ENCODE measurements at places on chromosomes 2 and 18.

GRCh38 chr2:100632037-100632436, 69.2 kb downstream of the PDCL3 start:
- no peak for DNase-seq

- DNase-seq: no peak
These were observed 42.6 kb upstream of the CDCA7 start for GRCh38 chr2:173311844-173312606.

DNA sequence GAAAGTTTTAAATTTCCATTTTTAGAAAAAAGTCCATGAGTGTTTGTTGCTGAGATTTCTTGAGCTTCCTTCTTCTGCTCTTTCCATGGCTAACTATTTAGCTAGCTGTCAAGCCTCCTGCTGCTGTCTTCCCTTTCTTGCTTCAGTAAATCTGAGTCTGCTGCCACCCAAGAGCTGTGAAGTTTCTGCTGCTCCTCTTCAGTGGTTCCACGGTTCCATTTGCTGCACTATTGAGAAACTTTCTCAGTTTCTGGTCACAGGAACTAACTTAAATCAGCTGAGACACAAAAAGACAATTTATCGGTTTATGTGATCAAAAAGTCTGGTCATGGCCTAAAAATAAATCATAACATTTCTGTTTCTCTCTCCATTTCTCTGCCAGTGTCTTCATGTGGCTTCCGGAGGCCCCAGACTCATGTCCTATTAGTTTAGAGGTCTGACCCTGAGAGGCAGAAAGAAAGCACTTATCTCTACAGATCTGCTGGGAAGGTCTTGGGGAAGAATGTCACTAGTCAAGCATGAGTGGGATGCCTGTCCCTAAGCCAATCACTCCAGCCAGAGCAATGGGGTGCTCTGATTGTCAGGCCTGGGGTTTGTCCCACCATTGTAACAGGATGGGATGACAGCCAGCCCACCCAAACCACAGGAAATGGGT, 73.0 kb upstream of the ARL4C start:
- DNase-seq: no peak

- no peak for DNase-seq
These were observed 10.9 kb upstream of the KCNK3 start for GRCh38 chr2:26681656-26682055.

GRCh38 chr18:24674200-24674599, 213.8 kb downstream of the HRH4 start:
- DNase-seq: no peak

- DNase-seq: no peak
These were observed 226.9 kb downstream of the MYO3B start for GRCh38 chr2:170404846-170405245.

GRCh38 chr2:54486766-54487165, 30.6 kb downstream of the SPTBN1 start:
- DNase-seq: no peak

GRCh38 chr2:143480601-143481236, 351.5 kb downstream of the ARHGAP15 start:
- DNase-seq: no peak

GRCh38 chr2:86648681-86649080, 25.0 kb upstream of the RNF103 start:
- DNase-seq: no peak

- DNase-seq: no peak
These were observed 163.8 kb downstream of the SETBP1 start for GRCh38 chr18:44844486-44844885.

GRCh38 chr18:51438797-51439350, 241.4 kb upstream of the MEX3C start:
- no peak for DNase-seq

GRCh38 chr2:241317391-241317790, 1.7 kb downstream of the SEPTIN2 start:
- DNase-seq: no peak

- no peak for DNase-seq
These were observed 58.0 kb downstream of the LINC00305 start for GRCh38 chr18:64090876-64091275.

DNA sequence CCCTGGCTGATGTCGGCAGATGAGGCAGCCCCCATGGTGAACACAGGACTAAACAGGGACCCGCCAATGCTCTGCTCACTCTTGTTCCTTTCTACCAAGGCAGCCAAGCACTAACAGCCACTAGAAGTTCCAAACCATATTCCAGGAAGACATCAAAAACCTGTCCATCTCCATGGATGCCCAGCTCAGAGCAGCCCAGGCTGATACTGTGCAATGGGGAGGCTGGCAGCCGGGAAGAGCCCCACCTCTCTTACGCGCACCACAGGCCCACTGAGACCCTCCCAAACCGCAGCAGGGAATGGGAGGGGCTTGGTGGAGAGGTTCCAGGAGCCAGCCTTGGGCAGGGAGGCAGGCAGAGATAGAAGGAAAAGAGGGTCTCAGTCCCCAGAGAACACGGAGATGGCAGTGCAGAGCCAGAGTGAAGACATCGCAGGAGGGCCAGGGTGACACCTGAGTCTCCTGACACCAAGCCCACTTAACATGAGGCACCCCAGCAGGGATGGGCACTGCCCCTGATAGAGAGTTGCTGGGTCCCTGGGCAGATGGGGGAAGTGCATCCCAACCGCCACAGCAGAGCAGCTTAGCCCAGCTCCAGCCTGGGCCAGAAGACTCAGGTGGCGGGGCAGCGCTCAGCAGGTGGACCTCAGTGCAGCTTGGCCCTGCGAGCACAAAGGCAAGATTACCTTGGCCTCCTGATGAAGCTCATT, 3.4 kb downstream of the HS6ST1 start:
- DNase-seq: peak; percentile 23

DNA sequence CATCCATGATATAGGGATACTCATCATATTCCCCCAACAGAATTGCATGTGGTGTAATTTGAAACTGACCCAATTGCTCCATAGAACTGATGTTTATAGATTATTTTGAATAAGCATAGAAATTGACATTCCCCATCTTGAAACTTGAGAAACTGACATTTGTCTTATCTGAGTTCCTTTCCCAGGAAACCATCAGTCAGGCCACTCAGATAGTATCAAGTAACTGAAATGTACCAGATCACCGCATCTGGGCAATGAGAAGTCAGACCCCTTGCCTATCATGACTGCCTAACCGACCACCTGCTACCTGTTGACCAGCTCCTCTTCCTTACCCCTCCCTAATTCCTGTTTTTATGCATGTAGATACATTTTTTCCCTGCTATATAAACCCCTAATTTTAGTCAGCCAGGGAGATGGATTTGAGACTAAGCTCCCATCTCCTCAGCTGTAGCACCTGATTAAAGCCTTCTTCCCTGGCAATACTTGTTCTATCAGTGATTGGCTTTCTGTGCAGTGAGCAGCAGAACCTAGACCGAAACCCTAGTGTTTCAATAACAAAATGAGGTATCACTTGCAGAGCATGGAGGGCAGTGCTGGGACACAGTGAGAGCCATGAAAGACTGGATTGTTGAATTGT, 274.5 kb downstream of the LPIN1 start:
- no peak for DNase-seq

- no peak for DNase-seq
These were observed 46.5 kb downstream of the TWIST2 start for GRCh38 chr2:238894226-238894949.

GRCh38 chr2:232681527-232681926, 15.6 kb upstream of the GIGYF2 start:
- no peak for DNase-seq

DNA sequence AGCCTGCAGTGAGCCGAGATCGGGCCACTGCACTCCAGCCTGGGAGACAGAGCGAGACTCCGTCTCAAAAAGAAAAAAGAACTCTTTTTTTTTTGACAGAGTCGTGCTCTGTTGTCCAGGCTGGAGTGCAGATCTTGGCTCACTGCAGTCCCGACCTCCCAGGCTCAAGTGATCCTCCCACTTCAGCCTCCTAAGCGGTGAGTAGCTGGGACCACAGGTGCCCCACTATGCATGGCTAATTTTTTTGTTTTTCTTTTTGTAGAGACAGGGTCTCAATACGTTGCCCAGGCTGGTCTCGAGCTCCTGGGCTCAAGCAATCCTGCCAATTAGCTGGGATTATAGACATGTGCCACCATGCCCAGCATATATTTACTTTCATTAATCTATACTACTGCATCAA, 12.5 kb upstream of the INO80D start:
- DNase-seq: no peak

- DNase-seq: peak; percentile 47
These were observed 1.4 kb downstream of the FZD5 start for GRCh38 chr2:207768168-207768865.

- DNase-seq: no peak
These were observed 94.8 kb upstream of the HNRNPA3 start for GRCh38 chr2:177117755-177118154.

DNA sequence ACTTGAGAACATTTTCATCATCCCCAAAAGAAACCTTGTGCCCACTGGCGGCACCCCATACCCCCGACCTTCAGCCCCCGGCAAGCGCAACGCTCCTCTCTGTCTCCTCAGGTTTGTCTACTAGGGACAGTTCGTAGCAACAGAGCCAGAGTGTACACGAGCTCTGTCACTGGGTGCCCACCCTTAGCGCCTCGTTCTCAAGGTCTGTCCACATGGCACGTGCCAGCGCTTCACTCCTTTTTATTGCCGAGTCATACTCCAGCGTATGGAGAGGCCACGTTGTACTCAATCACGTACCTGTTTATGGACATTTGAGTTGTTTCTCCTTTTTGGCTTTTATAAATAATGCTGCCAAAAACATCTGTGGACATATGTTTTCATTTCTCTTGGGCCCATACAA, 30.3 kb upstream of the GPC1 start:
- no peak for DNase-seq

DNA sequence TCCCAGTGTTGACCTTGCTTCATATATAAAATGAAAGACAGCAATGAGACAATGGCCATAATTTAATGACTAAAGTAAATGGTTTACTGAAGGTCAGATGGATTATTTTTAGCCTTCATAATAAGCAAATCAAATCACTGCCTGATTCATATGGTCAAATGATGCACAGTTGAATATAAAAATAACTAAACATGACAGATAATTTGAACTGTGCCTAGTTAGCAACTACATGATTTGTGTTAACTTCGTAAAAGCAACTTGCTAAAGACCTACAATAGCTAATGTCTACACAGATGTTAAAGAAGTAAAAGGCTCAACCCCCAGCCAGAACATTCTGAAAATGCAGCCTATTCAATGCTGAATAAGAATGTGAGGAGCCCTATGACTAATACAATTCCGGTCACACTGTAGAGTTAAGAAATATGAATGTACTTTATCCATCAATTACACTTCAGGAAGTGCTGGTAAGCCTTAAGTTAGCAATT, 590.8 kb upstream of the CDH2 start:
- no peak for DNase-seq

GRCh38 chr2:142598846-142599245, 278.6 kb upstream of the KYNU start:
- no peak for DNase-seq

GRCh38 chr2:133561045-133561852, 7.0 kb downstream of the NCKAP5 start:
- peak; percentile 23 for DNase-seq

DNA sequence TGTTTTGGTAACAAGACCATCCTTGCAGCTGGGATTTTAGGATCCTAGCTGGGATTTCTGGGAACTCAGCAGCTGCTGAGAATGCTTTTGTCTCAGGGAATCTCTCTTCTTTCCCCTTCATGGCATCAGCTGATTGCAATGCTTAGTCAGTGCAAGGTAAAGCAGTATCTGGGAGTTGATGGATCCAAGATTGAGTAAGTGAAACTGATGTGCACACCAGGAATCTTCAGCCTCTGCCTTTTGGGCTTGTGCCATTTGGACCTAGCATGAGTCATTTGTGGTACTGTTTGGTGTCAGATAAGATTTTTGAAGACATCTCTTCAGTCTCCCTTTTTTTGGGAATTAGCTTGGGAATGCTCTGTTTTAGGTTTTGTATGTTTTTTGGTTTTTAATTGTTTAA, 363.3 kb upstream of the TFPI start:
- DNase-seq: no peak

GRCh38 chr2:156380117-156380645, 47.7 kb upstream of the NR4A2 start:
- DNase-seq: no peak

DNA sequence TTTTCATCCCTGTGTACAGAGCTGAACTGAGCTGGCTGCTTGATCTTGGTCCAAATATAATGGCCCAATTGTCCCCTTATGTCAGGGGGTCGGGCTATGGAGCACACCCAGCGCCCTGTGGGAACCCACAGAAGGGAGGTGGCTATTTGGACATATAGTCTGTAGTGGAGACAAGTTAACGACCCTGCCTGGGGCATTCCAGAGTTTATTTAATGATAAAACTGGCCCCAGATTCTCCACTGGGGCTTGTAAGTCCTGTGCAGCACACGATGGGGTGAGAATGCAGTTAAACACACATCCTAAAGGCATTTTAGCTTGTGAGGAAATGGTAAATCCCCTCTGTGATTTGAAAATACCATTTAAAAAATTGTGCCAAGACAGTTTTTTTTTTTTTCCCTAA, 72.9 kb downstream of the QPCT start:
- DNase-seq: no peak

GRCh38 chr2:54666131-54666633, 57.3 kb upstream of the EML6 start:
- no peak for DNase-seq

- DNase-seq: no peak
These were observed 426.9 kb upstream of the ID2 start for GRCh38 chr2:8254791-8255447.

DNA sequence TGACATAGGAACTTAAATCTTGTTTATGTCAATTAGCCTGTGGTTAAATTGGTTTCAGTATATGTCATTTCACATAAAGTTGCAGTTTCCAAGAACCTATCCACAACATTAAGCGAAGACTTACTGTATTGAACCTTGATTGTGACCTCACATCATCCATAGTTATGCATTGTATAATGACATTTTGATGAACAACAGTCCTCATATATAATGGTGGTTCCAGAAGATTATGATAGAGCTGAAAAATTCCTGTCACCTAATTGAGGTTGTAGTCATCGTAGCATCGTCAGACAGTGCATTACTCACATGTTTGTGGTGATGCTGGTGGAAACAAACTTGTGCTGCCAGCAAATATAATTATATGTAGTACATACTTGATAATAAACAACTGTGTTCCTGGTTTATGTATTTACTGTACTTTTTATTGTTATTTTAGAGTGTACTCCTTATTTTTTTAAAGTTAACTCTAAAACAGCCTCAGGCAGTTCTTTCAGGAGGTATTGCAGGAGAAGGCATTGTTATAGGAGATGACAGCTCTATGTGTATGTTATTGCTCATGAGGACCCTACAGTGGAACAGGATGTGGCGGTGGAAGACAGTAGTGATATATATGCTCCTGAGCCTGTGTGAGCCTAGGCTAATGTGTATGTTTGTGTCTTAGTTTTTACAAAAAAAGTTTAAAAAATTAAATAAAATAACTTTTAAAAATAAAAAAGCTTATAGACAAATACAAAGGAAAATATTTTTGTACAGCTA, 56.6 kb downstream of the UBE2E3 start:
- no peak for DNase-seq

Measured in GM13976 (cell line).